ENCODE measurements at places on chromosomes 7 and 10. TPM values are rescaled to one million over a fixed set of nuclear protein-coding genes. Genes with fewer than 3 reads are reported as not detected.
A peak's percentile ranks its signal among the peaks of the same experiment; 100 is the strongest.

DNA sequence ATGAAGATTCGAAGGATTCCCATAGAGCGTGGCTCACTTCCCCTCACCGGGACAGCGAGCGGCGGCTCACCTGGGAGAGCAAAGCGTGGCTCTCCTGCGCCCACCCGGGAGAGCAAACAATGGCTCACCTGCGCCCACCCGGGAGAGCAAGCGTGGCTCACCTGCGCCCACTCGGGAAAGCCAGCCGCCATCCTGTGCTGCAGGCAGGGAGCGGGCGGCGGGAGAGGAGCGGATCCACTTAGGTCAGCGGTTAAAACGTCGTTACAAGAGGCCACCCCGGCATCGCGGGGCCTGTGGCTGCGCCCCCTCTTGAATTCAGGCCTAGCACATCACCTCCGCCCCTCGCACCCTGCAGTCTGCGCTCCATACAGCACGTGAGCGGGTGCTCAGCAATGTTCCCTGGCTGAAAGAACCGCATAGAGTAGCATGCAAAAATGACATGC lies 461 bp upstream of the FIGNL1 start:
- H3K4me1 ChIP-seq, result peaks cover 20% of the 10 kb centered on the region
- no peaks in the 10 kb centered on the region for H3K27me3 ChIP-seq
- peaks cover 17% of the 10 kb centered on the region for H3K36me3 ChIP-seq
- peak overlapping the region; percentile 45 for H3K27ac ChIP-seq

Gene ITIH2
- total RNA-seq, result not detected

Gene NYAP1
- not detected for total RNA-seq

GRCh38 chr10:109126016-109126415 lies 797.3 kb downstream of the XPNPEP1 start:
- H3K27ac ChIP-seq, result no peak overlapping the region
- H3K36me3 ChIP-seq, result no peaks in the 10 kb centered on the region
- no peaks in the 10 kb centered on the region for H3K27me3 ChIP-seq
- DNase-seq, result no peak
- no peak overlapping the region for H3K4me3 ChIP-seq
- no peaks in the 10 kb centered on the region for H3K4me1 ChIP-seq

Gene HTR5A
- not detected for total RNA-seq

- no peaks in the 10 kb centered on the region for H3K36me3 ChIP-seq
- no peak for DNase-seq
- H3K27ac ChIP-seq, result no peak overlapping the region
- H3K27me3 ChIP-seq, result no peaks in the 10 kb centered on the region
These were observed 54.9 kb downstream of the KCNH2 start for GRCh38 chr7:150923196-150923595.

Gene SFMBT2
- 17.3 TPM for total RNA-seq

GRCh38 chr10:36324831-36325230 lies 682.7 kb upstream of the FZD8 start:
- H3K27me3 ChIP-seq, result no peaks in the 10 kb centered on the region
- H3K27ac ChIP-seq, result no peak overlapping the region
- H3K36me3 ChIP-seq, result no peaks in the 10 kb centered on the region
- H3K4me3 ChIP-seq, result no peak overlapping the region
- H3K4me1 ChIP-seq, result no peaks in the 10 kb centered on the region

GRCh38 chr10:22750131-22750530 lies 35.8 kb upstream of the PIP4K2A start:
- DNase-seq, result no peak
- no peaks in the 10 kb centered on the region for H3K27me3 ChIP-seq
- H3K4me3 ChIP-seq, result no peak overlapping the region
- no peaks in the 10 kb centered on the region for H3K36me3 ChIP-seq
- no peak overlapping the region for H3K27ac ChIP-seq
- H3K4me1 ChIP-seq, result no peaks in the 10 kb centered on the region

- peak overlapping the region; percentile 10 for H3K4me3 ChIP-seq
- H3K36me3 ChIP-seq, result no peaks in the 10 kb centered on the region
- H3K4me1 ChIP-seq, result peaks cover 61% of the 10 kb centered on the region
- peak overlapping the region; percentile 85 for H3K27ac ChIP-seq
- H3K27me3 ChIP-seq, result no peaks in the 10 kb centered on the region
These were observed 256.4 kb downstream of the KIAA1217 start for GRCh38 chr10:24465124-24465874.

DNA sequence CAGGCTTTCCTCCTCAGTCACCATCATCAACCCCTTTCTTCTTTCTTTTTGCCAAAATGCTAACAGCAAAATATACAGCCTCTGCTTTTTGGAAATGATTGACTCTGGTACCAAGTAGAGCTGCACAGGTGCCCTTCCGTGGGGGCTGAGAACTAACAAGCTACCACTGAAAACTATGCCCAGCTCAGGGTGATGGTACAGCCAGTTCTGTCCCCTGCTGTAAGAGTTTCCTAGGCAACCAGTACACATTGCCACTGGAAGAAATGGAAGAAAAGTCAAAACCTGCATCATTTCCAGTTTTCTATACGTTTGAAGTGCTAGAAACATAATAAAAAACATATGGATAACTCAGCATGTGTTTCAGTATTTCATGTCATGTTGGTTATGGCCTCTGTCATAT lies 297.5 kb downstream of the PRKG1 start:
- DNase-seq, result peak; percentile 12
- no peaks in the 10 kb centered on the region for H3K36me3 ChIP-seq
- no peak overlapping the region for H3K27ac ChIP-seq
- H3K27me3 ChIP-seq, result no peaks in the 10 kb centered on the region
- H3K4me1 ChIP-seq, result no peaks in the 10 kb centered on the region

GRCh38 chr7:141820067-141820466 lies 21.2 kb downstream of the PRSS37 start:
- H3K27ac ChIP-seq, result no peak overlapping the region
- H3K4me1 ChIP-seq, result no peaks in the 10 kb centered on the region
- H3K36me3 ChIP-seq, result peaks cover 7% of the 10 kb centered on the region
- no peak overlapping the region for H3K4me3 ChIP-seq
- no peak for DNase-seq
- no peaks in the 10 kb centered on the region for H3K27me3 ChIP-seq

GRCh38 chr10:125708971-125709503 lies 10.5 kb upstream of the EDRF1 start:
- no peak overlapping the region for H3K4me3 ChIP-seq
- H3K4me1 ChIP-seq, result no peaks in the 10 kb centered on the region
- no peaks in the 10 kb centered on the region for H3K27me3 ChIP-seq

DNA sequence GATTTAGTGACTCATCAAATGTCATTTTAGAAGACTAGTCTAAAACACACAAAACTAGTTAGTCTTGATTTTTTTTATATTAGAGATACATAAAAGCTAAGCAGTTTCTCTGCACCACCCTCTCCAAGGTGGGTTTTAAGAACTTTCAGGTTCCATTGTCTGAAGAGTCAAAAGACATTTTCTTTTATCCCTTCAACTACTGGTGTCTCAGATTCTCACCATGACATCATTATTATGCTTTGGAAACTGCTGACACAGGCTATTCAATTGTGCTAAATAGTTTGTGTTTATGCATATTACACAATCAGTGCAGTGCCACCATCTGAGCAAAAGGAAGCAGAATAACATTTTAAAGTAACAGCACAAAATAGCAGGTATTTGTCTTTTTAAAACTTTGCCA lies 52.2 kb downstream of the IGF2BP3 start:
- H3K36me3 ChIP-seq, result no peaks in the 10 kb centered on the region
- no peaks in the 10 kb centered on the region for H3K4me1 ChIP-seq
- no peak overlapping the region for H3K27ac ChIP-seq
- DNase-seq, result no peak
- no peak overlapping the region for H3K4me3 ChIP-seq
- no peaks in the 10 kb centered on the region for H3K27me3 ChIP-seq

GRCh38 chr10:38127812-38128211 lies 33.7 kb downstream of the ZNF37A start:
- H3K27ac ChIP-seq, result no peak overlapping the region
- no peaks in the 10 kb centered on the region for H3K36me3 ChIP-seq
- H3K4me3 ChIP-seq, result no peak overlapping the region
- no peaks in the 10 kb centered on the region for H3K27me3 ChIP-seq

DNA sequence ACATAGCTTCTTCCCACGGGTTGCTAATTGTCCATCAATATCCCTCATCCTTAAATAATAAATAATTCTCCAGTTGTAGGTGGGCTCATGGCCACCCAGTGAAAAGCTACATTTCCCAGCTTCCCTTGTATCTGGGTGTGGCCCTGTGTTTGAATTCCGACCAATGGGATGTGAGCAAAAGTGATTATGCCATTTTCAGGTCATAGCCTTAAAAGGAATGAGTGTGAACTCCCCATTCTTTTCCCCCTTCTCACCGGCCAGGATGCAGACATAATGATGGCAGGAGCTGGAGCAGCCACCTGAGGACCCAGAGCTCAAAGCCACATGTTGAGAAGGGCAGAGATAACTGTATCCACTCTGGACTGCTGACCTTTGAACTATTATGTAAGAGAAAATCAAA lies 30.3 kb upstream of the CALU start:
- H3K27ac ChIP-seq, result no peak overlapping the region
- DNase-seq, result no peak
- no peak overlapping the region for H3K4me3 ChIP-seq
- no peaks in the 10 kb centered on the region for H3K4me1 ChIP-seq
- no peaks in the 10 kb centered on the region for H3K27me3 ChIP-seq

DNA sequence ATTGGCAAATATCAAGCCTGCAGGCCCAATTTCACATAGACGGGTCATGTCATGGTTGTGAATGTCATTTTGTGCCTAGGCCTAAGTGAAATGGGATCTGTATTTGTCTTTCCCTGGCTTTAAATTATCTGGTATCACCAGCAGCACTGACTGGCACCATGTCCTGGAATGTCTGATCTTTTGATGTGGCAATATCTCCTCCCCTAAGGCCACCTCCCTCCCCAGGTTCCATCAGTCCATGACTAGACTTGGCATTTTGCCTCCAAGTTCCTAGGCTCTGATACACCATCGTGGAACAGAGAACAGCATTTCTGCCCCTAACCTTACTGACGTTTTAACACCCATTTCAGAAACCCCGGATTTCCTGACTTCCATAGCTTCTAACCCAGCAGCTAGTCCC lies 513.9 kb downstream of the GALNT17 start:
- H3K4me3 ChIP-seq, result no peak overlapping the region
- H3K36me3 ChIP-seq, result no peaks in the 10 kb centered on the region
- no peaks in the 10 kb centered on the region for H3K27me3 ChIP-seq
- H3K27ac ChIP-seq, result no peak overlapping the region
- no peak for DNase-seq
- no peaks in the 10 kb centered on the region for H3K4me1 ChIP-seq

DNA sequence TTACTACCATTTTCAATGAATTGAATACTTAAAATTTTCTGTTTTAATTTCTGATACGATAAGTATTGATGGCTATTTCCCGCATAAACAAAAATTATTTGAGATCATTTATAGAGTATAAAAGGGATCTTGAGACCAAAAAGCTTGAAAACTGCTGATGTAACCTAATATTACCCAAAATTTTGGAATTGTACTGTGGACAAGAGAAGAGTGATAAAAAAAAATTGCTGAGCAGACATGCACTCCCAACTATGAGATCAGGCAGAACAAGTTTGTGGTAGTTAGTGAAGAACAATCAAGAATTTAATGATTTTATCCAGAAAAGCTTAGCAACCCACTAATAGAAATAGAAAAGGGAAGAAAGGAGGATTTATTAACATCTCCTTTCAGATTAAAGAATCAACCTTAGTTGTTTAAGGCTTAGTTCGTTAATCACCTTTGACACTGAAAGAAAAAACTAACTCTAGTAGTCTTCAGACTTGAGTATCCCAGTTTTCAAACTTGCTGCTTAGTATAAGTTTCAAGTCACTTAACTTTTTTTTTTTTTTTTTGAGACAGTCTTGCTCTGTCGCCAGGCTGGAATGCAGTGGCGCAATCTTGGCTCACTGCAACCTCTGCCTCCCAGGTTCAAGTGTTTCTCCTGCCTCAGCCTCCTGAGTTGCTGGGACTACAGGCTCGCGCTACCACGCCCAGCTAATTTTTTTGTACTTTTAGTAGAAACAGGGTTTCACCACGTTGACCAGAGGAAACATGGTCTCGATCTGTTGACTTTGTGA lies 50.6 kb upstream of the ZC3HAV1 start:
- H3K36me3 ChIP-seq, result peaks cover 11% of the 10 kb centered on the region
- no peak for DNase-seq
- no peak overlapping the region for H3K4me3 ChIP-seq
- no peaks in the 10 kb centered on the region for H3K27me3 ChIP-seq
- H3K4me1 ChIP-seq, result no peaks in the 10 kb centered on the region
- no peak overlapping the region for H3K27ac ChIP-seq

Gene LEP
- not detected for total RNA-seq

Gene CPEB3
- total RNA-seq, result 10.5 TPM

DNA sequence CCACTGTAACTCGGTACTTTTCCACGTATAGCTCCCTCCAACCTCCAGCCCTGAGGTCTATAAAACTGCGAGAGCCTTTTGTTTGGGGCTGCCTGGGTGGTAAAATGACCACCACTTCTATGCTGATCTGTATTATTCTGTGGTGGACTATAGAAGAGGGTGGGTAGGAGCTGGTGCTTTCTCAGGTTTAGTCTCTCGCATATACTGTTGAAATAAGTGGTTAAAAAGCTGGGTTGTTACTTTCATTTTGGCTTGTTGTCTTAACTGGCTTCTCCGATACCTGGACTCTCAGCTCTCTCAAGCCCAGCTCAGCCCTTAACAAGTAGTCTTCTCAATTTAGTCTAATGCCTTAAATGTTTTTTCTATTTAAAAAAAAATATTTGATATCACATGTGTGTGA lies 70.3 kb downstream of the KIF20B start:
- H3K36me3 ChIP-seq, result no peaks in the 10 kb centered on the region
- no peaks in the 10 kb centered on the region for H3K4me1 ChIP-seq
- H3K4me3 ChIP-seq, result no peak overlapping the region
- H3K27ac ChIP-seq, result no peak overlapping the region
- no peak for DNase-seq

Gene HACD1
- total RNA-seq, result 28.6 TPM

Gene INTS15
- 40.3 TPM for total RNA-seq

DNA sequence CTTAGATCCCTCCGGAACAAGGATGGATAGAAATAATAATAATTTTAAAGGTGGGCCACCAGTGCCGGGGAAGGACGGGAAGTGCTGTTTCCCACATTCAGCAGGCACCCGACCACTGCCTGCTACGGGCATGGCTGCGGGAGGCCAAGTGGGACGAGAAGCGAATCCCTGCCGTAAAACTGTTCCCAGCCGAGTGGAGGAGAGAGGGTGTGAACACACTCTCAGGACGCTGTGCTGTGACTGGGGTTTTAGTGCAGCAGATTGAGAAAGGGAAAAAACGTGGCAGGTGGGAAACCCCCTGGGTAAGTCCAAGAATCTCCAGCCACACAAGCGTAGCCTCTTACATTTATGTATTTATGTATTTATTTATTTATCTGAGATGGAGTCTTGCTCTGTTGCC lies 158.8 kb downstream of the DNAJB6 start:
- H3K4me3 ChIP-seq, result no peak overlapping the region
- DNase-seq, result no peak
- no peaks in the 10 kb centered on the region for H3K4me1 ChIP-seq
- no peak overlapping the region for H3K27ac ChIP-seq

Gene FLNC
- total RNA-seq, result 30.9 TPM

DNA sequence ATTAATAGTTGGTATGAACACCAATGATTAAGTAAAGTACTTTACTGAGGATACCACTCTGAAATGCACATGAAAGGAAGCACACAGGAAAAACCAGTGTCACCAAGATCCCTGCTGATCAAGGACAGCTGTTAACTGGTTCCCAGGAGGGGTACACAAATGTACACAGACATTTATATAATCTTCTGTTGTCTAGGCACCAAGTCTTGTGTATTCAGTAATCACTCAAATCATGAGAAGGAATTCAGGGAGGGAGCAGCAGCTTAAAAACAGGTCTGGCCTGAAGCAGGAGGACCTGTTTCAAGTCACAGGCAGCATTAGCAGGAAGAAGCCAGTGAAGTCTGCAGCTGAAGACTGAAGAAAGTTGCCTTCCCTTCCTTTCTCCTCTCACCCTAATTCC lies 18.7 kb downstream of the MPP7 start:
- no peaks in the 10 kb centered on the region for H3K36me3 ChIP-seq
- H3K4me3 ChIP-seq, result no peak overlapping the region
- H3K27ac ChIP-seq, result no peak overlapping the region
- DNase-seq, result peak; percentile 79
